ENCODE measurements at places on chromosomes 1 and 21.

GRCh38 chr1:72954943-72955342 is 672.6 kb upstream of the NEGR1 start:
- no peak for DNase-seq
- no peaks in the 10 kb centered on the region for H3K4me1 ChIP-seq
- H3K36me3 ChIP-seq, result no peaks in the 10 kb centered on the region
- H3K27me3 ChIP-seq, result no peaks in the 10 kb centered on the region
- H3K4me3 ChIP-seq, result no peak overlapping the region

DNA sequence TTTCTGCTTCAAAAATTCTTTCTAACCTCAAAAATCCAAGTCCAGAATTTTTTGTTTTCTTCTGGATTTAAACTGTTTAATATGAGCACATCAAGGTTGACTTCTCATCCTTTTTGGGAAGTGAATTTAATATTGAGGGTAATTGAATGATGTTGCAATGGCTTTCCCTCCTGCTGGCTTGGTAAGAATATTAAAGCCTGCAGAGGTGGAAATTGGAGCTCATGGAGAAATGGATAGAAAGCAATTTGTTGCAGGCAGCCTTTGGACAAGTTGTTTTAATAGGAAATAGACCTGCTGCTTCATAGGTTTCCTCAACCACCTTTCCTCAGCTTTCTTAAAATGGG is 124.7 kb downstream of the SYT2 start:
- peaks cover 19% of the 10 kb centered on the region for H3K36me3 ChIP-seq
- no peak for DNase-seq
- no peak overlapping the region for H3K27ac ChIP-seq
- H3K4me3 ChIP-seq, result no peak overlapping the region

- no peak for DNase-seq
- H3K27ac ChIP-seq, result no peak overlapping the region
- no peak overlapping the region for H3K4me3 ChIP-seq
- no peaks in the 10 kb centered on the region for H3K27me3 ChIP-seq
- H3K4me1 ChIP-seq, result peaks cover 15% of the 10 kb centered on the region
- H3K36me3 ChIP-seq, result peaks cover 6% of the 10 kb centered on the region
These were observed 44.6 kb downstream of the TOR3A start for GRCh38 chr1:179126338-179127060.

DNA sequence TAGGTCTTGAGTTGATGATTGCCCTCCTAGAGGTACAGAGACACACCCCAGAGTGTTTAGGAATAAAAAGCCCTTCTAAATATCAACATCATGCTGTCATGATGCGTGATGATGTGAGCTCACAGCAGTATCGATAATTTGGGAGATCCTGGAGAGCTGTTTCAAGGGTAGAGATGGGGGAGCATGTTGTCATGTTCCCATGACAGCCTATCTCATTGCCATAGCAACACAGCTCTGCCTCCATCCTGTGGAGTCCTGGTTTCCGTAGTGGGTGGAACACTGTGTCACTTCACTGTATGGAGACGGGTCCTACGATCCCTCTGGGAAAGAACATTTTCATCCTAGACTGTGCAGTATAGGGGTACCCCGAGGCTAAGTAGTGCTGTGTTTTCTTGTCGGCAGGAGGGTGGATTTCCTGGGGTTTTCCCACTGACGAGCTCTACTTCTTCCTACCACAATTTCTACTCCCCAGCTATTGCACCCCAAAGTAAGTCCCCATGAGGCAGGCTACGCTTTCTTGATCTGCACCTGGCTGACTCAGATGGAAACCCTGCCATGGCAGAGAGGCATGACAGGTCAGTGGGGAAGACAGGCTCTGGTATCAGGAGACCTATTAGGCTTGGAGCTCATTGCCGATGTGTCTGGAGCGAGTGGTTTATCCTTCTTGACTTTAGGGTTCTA is 7.2 kb downstream of the KISS1 start:
- H3K27ac ChIP-seq, result no peak overlapping the region
- DNase-seq, result no peak
- H3K4me1 ChIP-seq, result peaks cover 24% of the 10 kb centered on the region
- H3K4me3 ChIP-seq, result no peak overlapping the region
- peaks cover 63% of the 10 kb centered on the region for H3K27me3 ChIP-seq

DNA sequence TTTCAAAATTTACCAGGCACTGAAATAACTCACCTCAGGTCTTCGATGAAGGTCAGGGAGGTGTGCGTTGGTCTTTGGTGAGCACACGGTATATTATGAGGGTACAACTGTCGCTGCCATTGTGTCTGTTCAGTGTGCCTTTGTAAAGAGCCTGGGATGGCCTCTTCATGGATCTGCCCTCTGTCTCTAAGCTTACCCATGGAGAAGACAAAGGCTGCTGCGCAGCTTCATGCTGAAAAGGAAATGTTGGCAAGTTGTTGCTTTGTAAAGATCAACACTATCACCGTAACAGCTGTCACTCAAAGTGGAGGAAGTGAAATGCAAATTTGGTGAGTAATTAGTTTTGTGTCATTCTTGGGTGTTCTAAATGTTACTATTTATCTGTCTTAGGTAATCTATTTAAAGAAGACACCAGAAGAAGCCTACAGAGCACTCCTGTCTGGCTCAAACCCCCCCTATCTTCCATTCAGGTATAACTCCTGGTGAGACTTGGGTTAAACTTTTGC is 71.6 kb downstream of the CDC14A start:
- H3K27ac ChIP-seq, result peak overlapping the region; percentile 71
- H3K4me3 ChIP-seq, result peak overlapping the region; percentile 35
- peaks cover 30% of the 10 kb centered on the region for H3K4me1 ChIP-seq
- H3K27me3 ChIP-seq, result no peaks in the 10 kb centered on the region
- peaks cover 30% of the 10 kb centered on the region for H3K36me3 ChIP-seq

DNA sequence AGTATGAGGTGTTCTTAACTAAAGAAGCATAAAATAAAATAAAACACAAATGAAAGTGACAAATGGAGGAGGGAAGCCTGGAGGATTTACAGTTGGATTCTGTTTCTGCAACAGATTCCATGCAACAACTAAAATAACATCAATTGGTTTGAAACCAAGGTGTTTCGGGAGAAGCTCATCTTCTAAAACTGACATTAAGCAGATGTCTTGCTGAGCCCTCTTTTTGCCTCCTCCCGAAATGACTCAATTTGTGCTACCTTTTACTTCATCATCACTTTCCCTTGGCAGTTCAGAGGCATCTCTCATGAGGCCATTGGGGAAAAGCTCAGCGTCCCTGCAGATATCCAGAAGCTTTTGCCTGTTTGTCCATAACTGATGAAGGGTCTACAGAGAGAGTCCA is 121.6 kb upstream of the ADAR start:
- no peaks in the 10 kb centered on the region for H3K4me1 ChIP-seq
- no peak for DNase-seq
- no peaks in the 10 kb centered on the region for H3K36me3 ChIP-seq
- H3K27me3 ChIP-seq, result no peaks in the 10 kb centered on the region
- H3K4me3 ChIP-seq, result no peak overlapping the region

GRCh38 chr1:214362188-214362882 is 81.4 kb downstream of the SMYD2 start:
- H3K4me1 ChIP-seq, result no peaks in the 10 kb centered on the region
- H3K27me3 ChIP-seq, result peaks cover 15% of the 10 kb centered on the region
- no peak overlapping the region for H3K27ac ChIP-seq
- H3K36me3 ChIP-seq, result no peaks in the 10 kb centered on the region

DNA sequence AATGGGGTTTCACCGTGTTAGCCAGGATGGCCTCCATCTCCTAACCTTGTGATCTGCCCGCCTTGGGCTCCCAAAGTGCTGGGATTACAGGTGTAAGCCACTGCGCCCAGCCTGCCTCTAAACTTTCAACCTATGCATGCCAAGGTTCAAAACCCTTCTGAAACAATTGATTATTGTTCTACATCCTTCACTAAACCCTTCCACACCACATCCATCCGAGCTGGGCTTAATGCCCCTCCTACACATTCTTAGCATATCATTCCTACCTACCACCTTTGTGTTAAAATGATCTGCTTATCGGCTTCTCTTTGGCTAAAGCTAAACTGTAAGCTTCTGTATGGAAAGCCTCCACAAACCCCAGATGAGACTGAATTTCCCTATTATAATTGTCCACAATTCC is 40.8 kb upstream of the DOCK7 start:
- H3K27me3 ChIP-seq, result no peaks in the 10 kb centered on the region
- H3K36me3 ChIP-seq, result no peaks in the 10 kb centered on the region
- H3K4me3 ChIP-seq, result no peak overlapping the region
- H3K27ac ChIP-seq, result no peak overlapping the region
- DNase-seq, result no peak

DNA sequence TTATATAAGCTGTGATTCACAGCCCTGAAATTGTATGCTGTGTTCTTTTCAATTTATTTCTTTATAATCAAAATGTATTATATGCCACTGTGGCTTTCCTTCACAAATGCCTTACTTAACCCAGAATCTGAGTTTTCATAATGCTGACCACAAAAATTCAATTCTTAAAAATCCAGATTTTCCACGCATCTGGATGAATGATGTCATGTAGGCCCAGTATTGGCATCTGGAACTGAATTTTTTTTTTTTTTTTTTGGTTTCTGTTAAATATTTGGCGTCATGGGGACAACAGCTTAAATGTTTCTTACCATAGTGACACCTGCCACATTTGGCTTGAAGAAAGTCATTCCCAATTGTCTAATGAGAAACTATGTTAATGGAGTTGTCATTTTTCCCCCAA is 296.8 kb downstream of the TM2D1 start:
- H3K36me3 ChIP-seq, result no peaks in the 10 kb centered on the region
- H3K27ac ChIP-seq, result no peak overlapping the region
- no peaks in the 10 kb centered on the region for H3K27me3 ChIP-seq

- no peaks in the 10 kb centered on the region for H3K4me1 ChIP-seq
- no peak overlapping the region for H3K4me3 ChIP-seq
- H3K36me3 ChIP-seq, result no peaks in the 10 kb centered on the region
- no peak for DNase-seq
- no peaks in the 10 kb centered on the region for H3K27me3 ChIP-seq
These were observed 9.9 kb upstream of the DCAF6 start for GRCh38 chr1:167926486-167926997.

GRCh38 chr1:165827268-165828102 is at the start of gene UCK2:
Gene UCK2 (plus strand): TSS chr1:165827614. CDS start chr1:165827834, 220 bp downstream.
- H3K27ac ChIP-seq, result no peak within 1 kb of the TSS
- peaks cover 2% of the 10 kb centered on the region for H3K4me1 ChIP-seq
- H3K4me3 ChIP-seq, result peak within 1 kb of the TSS; percentile 78
- DNase-seq, result peak; percentile 18
- H3K27me3 ChIP-seq, result no peaks in the 10 kb centered on the region

- no peak overlapping the region for H3K27ac ChIP-seq
- peaks cover 5% of the 10 kb centered on the region for H3K27me3 ChIP-seq
- no peaks in the 10 kb centered on the region for H3K4me1 ChIP-seq
- H3K36me3 ChIP-seq, result no peaks in the 10 kb centered on the region
- no peak for DNase-seq
- no peak overlapping the region for H3K4me3 ChIP-seq
These were observed 91.1 kb upstream of the ZBTB18 start for GRCh38 chr1:243959998-243960397.

DNA sequence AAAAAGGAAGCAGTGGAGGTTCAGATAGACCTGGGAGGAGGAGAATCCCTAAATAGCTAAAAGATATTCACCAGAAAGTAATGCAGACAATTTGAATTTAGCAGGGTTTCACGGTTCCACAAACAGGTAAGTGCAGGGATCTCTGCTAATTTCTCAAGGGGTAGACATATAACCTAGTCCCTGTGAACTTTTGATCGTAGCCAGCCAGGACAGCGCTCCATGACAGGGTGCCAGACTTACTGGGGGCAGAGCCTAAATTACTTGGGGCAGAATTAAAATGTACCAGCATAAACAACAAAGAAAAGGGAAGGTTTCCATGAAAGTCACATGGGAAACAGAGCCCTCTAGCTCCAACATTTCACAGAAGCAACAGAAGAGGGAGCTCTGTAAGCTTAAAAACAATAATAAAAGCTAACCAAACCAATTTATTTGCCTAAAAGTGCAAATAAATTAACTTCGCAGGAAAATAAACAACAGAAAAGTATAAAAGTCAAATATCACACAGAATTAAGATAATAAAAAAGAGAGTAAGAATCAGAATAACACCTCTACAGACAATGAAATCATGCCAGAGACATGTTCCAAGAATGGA is 198.3 kb downstream of the DUSP10 start:
- no peaks in the 10 kb centered on the region for H3K4me1 ChIP-seq
- H3K27me3 ChIP-seq, result no peaks in the 10 kb centered on the region
- H3K36me3 ChIP-seq, result no peaks in the 10 kb centered on the region
- DNase-seq, result no peak
- no peak overlapping the region for H3K4me3 ChIP-seq
